ENCODE measurements at places on chromosomes 1 and 21.

GRCh38 chr1:231233735-231234417 is 7.1 kb upstream of the GNPAT start:
- DNase-seq, result no peak

DNA sequence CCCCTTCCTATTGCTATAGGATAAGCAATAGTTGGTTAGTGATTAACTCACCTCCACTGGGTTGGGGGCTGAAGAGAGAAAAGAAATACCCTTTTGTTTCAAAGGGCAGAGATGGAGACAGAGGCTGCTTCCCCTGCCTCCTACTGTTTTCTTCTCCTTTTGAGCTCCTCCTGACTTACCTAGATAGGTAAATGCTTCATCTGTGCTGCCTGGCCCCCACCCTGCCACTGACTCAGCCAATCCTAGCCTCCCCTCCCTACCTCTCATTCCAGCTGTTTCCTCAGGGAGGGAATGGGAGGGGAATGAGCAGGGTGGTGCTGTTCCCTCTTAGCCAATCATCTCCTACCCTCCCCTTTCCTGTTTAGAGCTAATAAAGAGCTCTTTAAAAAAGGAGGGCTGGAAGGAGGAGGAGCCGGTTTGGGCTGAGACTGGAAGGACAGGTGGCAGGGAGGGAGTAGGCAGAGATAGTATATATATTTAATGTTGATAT is at the start of gene C1orf116:
C1orf116 (minus strand) TSS at position 229 of the 490 bp plus-strand sequence. CDS start 5,158 bp downstream, outside the sequence.
- no peak for DNase-seq

DNA sequence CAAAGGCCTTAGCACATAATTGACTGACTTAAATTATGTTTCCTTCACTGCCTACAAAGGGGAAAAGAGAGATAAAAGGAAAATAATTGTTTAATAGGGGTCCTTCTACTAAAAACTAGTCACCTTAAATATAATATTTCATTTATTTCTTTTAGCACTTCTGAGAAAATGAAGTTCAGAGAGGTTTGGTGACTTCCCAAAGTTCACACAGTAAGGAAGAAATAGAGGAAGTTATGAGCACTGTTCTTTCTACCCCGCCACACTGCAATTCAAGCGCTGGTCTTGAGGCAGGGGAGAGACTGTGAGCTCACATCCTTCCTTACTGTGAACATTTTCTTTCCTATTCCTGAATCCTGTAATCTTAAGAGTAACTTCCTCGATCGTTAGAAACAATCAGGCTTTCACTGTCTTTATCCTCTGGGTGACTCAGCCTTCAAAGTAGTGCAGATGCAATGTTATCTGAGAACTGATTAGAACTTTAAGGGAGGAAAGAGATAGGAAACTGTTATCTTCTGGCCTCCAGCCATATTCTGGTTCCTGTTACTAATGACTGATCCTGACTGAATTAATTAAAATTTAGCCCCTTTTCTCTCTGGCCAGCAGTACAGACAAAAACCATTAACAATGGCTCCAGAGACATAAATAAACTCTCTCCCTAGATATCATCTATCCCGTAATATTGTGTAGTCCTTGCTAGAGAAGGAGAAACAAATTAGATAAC is 6.8 kb downstream of the RGS5 start:
- no peak for DNase-seq

- DNase-seq, result no peak
These were observed 42.1 kb upstream of the MPZL1 start for GRCh38 chr1:167679714-167680113.

GRCh38 chr1:205531191-205532025 is 26.9 kb downstream of the CDK18 start:
- no peak for DNase-seq

DNA sequence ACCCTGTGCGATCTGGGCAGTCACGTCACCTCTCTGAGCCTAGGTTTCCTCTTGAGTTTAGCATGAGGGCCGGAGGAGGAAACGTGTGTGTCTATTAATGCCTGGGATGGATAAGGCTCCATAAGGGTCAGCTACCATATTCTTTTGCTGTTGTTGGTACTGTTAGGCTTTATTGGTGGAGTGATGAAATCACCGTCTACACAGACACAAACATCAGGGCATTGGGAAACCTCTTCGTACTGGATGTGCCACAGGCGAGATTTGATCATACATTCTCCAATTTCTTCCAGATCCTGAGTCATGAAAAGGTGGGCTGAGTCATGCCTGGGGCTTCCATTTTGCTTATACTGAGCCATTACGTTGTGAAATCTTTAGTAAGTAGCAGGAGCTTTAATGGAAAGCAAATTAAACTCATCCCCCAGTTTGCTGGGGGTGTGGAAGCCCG is 24.9 kb upstream of the GRHL3 start:
- no peak for DNase-seq

GRCh38 chr1:33228935-33229487 is 27.3 kb upstream of the ZNF362 start:
- DNase-seq, result no peak

DNA sequence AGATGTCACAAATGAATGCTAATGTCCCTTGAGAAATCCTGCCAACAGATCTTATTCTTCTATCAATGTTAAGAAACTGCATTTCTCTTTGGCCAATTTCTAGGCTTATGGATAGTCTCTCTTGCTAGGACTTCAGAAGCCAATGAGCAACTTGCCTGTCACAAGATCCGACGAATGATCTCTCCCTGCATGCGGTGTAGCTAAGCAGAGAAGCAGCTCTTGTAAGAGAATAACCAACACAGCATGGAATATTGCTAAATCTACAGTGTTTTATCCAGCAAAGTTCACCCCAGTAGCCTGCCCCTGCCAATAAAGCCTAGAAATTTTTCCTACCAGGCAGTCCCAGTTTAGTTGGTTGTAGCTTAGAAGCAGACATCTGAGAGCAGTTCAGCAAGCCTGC is 2.1 kb upstream of the SLC44A5 start:
- no peak for DNase-seq

GRCh38 chr1:94819945-94820746 is at the start of gene SLC44A3:
Gene SLC44A3 (plus strand): TSS chr1:94820357. CDS start chr1:94820452, 95 bp downstream.
- DNase-seq, result peak; percentile 5

DNA sequence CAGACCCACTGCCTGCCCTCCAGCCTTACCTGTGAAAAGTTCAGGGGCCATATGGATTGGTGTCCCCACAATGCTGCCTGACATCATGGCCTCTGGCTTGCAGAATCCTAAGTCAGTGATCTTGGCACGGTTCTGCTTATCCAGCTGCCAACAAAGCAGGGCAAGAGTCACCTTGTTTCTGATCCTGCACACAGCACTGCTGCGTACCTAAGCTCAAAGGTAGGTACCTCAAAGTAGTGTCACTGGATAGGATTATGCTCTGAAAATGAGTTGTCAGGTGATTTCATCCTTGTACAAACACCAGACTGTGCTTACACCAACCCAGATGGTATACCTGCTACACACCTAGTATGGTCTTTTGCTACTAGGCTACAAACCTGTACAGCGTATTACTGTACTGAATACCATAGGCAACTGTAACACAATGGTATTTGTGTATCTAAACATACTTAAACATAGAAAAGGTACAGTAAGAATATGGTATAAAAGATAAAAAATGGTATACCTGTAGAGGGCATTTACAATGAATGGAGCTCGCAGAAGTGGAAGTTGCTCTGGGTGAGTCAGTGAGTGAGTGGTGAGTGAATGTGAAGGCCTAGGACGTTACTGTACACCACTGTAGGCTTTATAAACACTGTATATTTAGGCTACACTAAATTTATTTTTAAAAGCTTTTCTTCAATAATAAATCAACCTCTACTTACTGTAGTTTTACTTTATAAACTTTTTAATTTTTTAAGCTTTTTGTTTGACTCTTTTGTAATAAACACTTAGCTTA is 29.1 kb upstream of the RBBP5 start:
- DNase-seq, result no peak

DNA sequence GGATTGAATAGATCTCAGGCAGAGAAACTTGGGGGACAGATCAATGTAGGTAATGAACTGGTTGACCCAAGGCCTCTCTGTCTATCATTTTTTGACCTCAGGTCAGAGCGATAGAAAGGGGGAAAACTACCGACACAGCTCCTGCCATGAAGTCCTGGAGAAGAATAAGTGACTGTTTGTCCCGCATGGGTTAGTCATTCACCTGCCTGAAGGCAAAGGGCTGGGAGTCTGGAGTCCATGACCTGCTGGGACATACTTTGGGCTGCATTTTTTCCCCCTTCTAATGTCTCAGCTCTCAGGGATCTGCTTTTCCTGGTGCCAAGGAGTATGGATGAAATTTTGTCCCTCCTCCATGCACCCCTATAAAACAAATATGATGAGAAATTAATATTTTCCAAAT is 1.6 kb upstream of the ROR1 start:
- no peak for DNase-seq

- DNase-seq, result no peak
These were observed 51.5 kb downstream of the PRDM2 start for GRCh38 chr1:13751458-13751871.

DNA sequence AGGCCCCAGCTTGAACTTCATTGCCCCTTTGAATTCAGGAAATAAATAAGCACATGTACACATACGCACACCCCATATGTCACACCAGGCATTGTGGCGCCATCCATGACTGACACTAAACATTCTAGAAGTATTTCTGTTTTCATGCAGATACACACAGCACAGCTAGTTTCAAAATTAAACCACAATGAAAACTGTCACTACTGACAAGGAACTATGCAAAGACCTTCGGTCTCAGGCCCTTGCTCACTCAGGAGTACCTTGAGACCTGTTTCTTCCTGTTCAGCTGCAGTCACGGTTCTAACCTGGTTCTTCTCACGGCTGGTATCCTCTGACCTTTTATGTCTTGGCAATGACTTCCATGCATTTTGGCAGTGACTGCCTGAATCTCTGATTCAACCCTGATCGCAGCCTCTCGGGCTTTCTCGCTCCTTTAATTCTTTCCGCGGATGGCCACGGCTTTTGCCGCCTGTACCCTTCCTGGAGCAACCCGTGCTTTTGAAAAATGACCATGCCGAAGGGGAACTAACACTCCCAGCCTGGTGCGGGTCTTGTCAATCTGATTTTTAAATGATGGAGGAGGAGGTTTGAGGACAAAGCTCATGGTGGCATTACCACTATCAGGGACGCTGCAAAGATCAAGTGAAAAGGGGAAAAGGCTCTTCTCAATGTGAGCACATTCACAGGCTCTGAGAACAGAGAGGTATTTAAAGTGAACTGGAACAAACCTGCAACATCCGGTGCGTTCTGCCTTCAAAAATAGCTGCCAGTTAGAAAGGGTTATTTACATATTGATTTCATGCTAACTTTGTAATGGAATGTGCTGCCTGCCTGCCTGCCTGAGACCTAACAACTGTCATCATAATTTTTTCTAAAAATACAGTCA is 384.6 kb downstream of the RRAGC start:
- no peak for DNase-seq

DNA sequence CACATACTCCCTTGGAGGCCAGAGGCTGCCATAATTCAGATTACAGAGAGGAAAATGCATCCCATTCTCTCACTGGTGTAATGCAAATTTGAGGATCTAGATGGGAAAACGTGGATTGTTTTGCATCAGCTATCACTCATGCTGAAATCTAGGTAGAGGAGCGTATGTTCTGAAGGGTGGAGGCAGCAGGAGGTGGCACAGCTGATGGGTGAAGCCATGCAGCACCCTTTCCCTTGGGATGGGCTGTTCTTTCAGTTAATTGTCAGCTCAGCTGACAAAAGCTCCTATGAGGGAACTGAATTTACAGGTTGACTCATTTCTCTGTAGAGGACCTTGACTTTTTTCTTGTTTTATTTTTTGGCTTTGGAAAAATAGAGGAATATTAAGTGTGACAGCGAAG is 41.8 kb downstream of the CAMTA1 start:
- no peak for DNase-seq

Data from CD4-positive, alpha-beta T cell treated with Interleukin-17A for 4 hours (primary cell).